ENCODE measurements at places on chromosomes 1 and 21. TPM values are rescaled to one million over a fixed set of nuclear protein-coding genes. Genes with fewer than 3 reads are reported as not detected.
A peak's percentile ranks its signal among the peaks of the same experiment; 100 is the strongest.

- no peak for DNase-seq
These were observed 352.5 kb upstream of the VAMP3 start for GRCh38 chr1:7418442-7419080.

GRCh38 chr21:36854391-36854790 lies 112.1 kb downstream of the HLCS start:
- peak; percentile 83 for DNase-seq

POU2F1 gene
- 16.8 TPM for total RNA-seq

SYT14 gene
- total RNA-seq = not detected

SH2D1B gene
- total RNA-seq = not detected

Data from SJCRH30 (cell line).